ENCODE measurements at places on chromosomes 12 and 14.

DNA sequence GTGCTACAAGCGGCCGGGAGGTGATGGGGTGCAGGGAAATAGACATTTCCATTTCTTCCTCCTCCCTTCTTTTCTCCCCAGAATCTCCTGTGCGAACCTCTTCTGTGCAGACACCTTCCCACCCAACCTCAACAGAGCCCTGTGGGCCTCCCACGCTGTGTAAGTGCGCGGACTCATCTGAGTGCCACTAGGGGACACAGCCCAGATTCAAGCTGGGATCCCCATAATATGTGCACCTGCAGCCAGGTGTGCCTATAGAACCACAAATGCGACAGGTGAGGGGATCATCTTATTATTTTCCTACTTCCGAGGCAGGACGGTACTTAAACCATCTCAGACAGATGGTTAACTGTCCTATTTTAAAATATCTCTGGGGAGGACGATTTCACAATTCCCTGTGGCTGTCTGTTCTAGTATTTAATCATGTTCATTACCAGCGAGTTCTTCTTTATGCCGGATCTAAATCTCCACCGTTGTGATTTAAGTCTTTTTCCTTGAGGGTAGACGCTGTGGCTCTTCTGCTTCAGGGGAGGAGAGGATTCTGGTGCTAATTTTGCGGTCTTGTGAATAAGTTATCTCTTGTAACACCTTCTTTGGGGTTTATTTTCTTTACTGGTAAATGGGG lies 17.2 kb upstream of the CACNA1C start:
- no peak for DNase-seq

DNA sequence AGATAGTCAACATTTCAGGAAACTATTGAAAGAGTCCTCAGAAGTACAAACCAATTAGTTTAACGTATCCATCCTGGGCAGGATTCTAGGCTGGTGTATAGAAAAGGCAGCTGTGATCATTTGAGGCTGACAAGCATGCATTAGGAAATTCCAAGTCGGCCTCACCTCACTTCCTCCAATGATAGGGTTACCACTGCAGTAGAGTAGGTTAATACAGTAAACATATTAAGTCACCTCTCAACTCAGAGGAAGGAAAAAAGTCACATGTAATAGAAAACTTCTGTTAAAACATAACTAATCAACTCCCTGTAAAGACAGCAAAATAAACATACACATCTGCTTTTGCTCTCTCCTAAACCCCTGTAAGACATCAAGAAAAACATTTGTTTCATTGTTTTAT lies 33.5 kb downstream of the MED13L start:
- no peak for DNase-seq

GRCh38 chr12:10213168-10214135 lies 775 bp downstream of the GABARAPL1 start:
- DNase-seq, result peak; percentile 86

DNA sequence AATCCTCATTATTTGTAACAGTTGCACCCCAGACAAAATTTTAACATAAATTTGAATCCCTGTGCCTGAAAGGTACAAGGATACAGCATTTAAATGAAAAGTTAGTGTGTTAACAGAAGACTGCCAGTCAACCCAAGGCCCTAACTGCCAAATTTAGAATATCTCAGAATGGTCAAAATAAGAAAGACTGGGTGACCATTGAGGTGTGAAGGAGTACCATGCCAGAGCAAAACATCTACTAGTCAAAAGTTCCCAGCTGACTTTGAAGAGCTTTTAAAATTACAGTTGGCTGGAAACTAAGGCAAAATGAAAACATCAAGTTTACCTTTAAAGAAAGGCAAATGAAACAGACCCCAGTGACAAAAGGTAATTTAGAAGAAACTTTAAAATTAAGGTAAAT lies 18.4 kb downstream of the SAV1 start:
- DNase-seq, result no peak

GRCh38 chr12:2640709-2641108 lies 154.1 kb upstream of the FKBP4 start:
- no peak for DNase-seq

DNA sequence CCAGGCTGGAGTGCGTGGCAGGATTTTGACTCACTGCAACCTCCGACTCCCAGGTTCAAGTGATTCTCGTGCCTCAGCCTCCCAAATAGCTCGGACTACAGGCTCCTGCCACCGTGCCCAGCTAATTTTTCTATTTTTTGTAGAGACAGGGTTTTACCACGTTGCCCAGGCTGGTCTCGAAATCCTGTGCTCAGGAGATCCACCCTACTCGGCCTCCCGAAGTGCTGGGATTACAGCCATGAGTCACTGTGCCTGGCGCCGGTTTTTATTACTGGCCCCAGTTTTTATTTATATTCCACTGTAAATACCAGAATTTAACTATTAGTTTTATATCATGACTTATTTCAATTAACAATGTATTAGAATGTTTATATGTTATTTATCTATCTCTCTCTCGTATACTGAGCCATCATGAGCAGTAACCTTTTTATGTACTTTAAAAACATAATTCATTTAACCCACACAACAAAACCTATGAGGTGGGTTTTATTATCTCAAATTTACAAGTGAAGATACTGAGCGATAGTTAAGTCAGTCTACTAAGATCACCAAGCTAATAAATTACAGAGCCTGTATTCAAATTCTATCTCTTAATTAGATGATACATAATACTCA lies 47.8 kb downstream of the HECTD1 start:
- DNase-seq, result no peak

GRCh38 chr12:109539508-109539907 lies 33.8 kb downstream of the MMAB start:
- DNase-seq, result no peak

GRCh38 chr12:53195516-53196420 lies 11.3 kb downstream of the ITGB7 start:
- DNase-seq, result no peak

- no peak for DNase-seq
Observed at GRCh38 chr12:75938189-75938588, 93.4 kb downstream of the PHLDA1 start.

GRCh38 chr12:113021500-113021899 lies 35.0 kb upstream of the DTX1 start:
- DNase-seq, result no peak

Measured in CD4-positive, alpha-beta T cell treated with Interleukin-10 for 1 hour (primary cell).